ENCODE measurements at places on chromosomes 6 and 20.

DNA sequence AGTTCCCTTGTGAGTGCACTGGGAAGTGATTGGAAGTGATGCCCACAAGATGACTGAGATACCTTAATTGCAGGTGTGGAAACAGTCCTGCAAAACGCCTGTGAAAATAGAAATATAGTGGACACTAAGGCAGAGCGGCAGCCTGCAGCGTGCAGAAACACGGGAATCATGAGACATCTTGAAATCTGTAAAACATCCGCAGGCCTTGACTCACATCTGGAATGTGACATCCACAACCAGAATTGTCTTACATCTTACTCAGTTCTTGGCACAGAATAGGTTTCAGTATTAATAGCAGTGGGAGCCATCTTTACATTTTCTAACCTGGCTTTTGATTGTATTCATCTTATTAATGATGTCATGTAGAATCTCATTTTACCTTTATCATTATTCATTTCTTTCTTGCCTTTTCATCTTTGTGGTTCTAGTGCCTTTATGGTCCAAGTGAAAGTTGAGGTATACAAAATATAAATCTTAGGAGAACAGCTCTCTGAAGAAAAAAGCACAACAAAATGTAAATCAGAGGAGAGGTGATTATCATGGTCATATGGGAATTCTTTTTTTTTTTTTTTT, 44.6 kb downstream of the CDYL start:
- peak; percentile 69 for DNase-seq

DNA sequence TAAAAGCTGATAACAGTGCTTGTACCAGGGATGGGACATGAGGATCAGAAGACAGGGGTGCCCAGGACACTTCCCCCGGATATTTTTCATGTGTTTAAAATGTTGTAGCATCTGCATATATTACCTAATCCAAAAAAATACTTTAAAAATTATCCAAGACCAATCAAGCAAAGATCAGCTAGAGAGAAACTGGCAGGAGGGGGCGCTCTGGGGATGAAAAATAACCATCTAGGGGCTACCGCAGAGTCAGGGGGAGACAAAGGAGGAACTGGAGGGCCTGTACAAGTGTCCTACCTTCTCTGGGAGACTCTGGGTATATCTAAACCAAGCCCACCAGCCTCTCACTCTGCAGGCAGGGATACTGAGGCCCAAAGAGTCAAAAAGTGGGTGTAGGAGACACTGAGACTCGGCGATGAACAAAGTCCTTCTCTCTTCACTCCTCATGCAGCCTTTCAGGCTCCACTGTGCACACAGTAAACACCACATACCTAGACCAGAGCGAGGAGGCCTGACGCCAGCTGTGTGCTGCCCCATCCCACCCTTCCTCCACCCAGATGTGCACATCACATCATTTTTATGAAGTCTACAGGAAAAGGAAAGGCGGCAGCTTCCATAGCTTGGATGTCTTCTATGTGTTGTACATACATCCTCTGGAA, 9.8 kb downstream of the RIMS4 start:
- no peak for DNase-seq

DNA sequence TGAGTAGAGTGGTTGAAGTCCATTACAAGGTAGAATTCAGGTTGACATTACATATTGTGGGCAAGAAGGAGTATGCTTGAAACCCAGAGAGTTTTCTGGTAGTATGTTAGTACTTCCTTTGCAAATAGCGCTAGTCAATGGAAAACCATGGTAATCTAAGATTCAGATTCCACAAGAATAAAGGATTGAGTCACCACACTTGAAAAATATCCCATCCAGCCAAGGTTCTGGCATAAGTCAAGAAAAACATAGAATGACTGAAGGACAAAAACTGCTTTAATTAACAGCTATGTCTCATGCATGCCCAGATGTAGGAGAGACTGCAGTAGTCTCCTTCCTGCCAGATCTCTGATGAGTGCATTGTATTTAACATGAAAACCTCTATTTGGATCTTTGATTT, 469.8 kb downstream of the BMP2 start:
- no peak for DNase-seq

- peak; percentile 47 for DNase-seq
These were observed 31.9 kb upstream of the TXLNB start for GRCh38 chr6:139323511-139324300.

GRCh38 chr20:1391640-1392442, 1.0 kb downstream of the FKBP1A start:
- no peak for DNase-seq

DNA sequence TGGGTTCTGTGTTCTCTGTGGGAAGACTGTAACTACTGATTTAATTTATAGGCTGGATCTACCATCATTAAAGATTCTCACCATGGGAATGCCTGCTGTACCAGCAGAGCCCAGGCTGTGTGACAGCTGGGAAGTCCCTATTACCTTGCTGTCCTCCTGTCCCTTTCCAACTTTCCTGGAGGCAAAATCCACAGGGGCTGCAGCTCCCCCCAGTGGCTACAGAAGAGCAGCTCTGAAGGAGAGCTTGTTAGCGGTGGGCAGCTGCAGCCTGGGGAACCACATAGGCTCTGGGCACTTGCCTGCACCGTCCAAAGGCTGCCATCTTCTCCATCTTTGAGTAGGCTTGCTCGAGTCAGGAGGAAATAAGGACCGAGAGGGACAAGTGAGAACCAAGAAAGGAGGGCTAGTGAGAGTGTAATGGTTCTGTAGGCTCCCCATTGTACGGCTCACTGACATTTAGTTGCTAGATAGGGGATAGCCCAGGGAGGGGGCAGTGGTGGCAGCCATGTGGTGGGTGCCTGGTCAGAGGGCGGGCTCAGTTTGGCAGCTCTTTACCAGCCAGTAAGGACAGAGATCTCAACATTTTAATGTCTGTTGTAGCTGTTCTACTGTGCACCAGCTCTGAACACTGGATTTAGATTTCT, 155.1 kb upstream of the MLIP start:
- peak; percentile 36 for DNase-seq

DNA sequence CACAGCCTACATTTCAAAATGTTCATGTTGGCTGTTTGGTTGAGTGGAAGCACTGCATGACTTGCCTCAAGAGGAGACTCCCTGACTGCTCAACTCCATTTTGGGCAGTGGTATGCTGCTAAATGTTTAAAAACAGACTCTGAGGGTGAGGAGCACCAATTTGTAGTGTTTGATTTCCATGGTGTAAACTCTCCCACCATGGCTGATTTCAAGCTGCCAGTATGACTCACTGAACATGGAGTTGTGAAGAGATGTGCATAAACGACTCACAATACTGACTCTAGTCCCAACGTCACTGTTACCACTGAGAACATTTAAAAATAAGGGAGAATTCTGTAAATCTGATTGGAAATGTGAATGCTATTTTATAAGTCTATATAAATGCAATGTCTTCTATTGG, 70.4 kb downstream of the BACH2 start:
- DNase-seq = no peak

GRCh38 chr20:63032026-63032800, 25.4 kb upstream of the BHLHE23 start:
- DNase-seq = no peak
